Stimulated activated CD8-positive, alpha-beta memory T cell treated with anti-CD3 and anti-CD28 coated beads, Interleukin-4, amount 100 ng/mL, for 1 hour (primary cell): ENCODE measurements at places on chromosomes 12 and 14.

DNA sequence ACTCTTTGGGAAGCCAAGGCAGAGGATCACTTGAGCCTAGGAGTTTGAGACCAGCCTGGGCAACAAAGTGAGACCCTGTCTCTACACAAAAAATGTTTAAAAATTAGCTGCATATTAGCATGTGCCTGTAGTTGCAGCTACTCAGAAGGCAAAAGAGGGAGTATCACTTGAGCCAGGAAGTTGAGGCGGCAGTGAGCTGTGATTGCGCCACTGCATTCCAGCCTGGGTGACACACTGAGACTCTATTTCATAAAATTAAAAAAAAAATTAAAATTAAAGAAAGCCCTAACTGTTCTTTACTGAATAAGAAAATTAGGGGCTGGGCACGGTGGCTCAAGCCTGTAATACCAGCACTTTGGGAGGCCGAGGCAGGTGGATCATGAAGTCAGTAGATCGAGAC is 27.0 kb downstream of the SENP1 start:
- no peak for DNase-seq

DNA sequence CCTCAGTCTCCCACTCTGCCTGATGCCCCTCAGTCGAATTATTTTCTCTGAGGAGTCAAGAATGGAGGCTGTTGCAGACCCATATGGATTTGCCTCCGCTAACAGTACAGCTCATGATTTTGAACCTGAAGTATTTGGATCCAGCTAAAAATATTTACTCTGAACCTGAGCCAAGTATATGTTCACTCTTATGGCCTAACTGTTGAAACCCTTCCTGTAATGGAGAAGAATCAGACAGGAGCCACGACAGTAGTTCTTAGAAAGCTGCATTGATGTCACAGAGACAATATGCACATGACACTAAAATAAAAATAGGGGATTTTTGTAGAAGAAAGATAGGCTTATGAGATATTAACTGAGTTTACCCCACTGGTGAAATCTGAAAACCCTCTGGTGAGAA is 1128.3 kb upstream of the FLRT2 start:
- no peak for DNase-seq

DNA sequence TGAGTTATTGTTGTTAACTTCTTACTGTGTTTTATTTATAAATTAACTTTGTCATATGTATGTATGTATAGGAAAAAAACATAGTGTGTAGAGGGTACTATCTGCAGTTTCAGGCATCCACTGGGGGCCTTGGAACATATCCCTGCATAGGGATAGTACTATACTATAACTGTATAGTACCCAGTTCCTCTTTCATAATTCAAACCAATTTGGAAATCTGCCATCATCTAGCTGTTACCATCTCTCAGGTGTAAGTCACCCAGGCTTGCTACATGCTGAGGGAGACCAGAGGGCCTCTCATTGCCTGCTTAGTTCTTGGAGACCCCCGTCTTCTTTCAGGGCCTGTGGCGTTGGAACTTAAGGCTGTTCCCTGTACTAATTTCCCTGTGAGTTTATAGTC is 12.9 kb upstream of the DCD start:
- DNase-seq: no peak

DNA sequence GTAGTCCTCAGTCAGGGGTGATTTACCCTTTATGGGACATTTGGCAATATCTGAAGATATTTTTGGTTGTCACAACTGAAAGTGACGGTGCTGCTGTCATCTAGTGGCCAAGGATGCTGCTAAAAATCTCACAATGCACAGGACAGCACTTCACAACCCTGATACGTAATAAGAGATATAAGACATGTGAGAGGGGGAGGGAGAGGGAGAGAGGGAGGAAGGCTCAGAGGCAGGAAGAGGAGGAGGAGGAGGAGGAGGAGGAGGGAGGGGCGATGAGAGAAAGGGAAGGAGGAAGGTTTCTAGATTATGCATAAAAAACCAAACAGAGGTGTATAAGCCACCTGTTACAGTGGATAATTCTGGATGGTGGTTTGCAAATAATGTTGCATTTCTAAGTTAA is 14.3 kb downstream of the MYL2 start:
- DNase-seq: no peak

GRCh38 chr12:114655934-114656749 is 27.8 kb downstream of the TBX3 start:
- DNase-seq: no peak

- no peak for DNase-seq
Observed at GRCh38 chr12:107780298-107780697, 5.8 kb downstream of the ASCL4 start.

DNA sequence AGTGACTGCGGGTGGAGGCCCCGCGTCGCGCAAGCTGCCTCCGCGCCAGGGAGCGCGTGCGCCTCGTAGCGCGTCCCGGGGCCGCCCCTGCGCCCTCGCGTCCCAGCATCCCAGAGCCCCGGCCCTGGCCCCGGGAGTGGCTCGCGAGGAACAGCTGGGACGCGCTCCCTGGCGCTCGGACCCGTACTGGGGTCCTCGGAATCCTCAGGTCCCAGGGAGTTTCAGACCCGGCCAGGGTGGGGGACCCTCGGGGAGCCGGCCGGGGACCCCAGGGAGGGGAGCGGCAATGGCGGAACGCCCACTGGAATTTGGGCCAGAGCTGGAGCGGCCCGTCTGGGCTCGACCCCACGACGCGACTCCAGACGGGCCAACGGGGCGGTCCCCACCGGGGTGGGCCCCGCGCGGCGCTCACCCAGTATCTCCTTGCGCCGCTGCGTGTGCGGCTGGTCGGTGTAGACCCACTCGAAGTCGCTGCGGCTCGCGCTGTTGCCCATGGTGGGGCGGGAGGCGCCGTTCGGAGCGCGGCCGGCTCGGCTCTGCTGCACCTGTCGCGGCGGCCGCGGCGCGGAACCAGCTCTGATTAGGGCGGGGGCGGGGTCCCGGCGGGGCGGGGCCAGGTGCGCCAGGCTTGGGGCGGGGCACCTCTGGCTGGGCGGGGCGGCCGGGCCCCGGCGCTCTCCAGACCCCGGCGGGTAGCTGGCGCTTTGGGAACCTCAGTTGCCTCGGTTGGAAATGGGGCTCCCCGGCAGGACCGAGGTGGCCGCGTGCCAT is at the start of gene DEGS2:
TSS of gene DEGS2 (minus strand) at position 552 of the 771 bp plus-strand sequence. CDS start at position 494, 58 bp downstream.
- DNase-seq: no peak

DNA sequence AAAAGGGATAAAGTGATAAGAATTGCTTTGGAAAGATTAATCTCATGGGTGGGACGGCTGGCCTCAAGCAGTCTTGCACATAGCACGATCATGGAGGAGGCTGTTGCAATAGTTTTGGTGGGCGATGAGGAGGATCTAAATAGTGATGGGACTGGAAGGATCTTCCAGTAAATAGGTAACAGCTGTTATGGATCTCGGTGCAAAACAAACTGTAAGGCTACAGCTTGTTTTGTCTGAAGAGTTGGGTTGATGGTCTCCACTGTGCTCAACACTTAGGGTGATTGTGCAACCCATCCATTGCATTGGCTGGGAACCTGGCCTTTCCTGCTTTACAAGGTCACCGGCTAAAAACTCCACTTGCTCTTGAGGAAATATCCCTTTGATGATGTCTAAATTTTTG is 21.0 kb downstream of the IGF1 start:
- no peak for DNase-seq

- no peak for DNase-seq
Observed at GRCh38 chr12:71431991-71432390, 7.6 kb upstream of the LGR5 start.

DNA sequence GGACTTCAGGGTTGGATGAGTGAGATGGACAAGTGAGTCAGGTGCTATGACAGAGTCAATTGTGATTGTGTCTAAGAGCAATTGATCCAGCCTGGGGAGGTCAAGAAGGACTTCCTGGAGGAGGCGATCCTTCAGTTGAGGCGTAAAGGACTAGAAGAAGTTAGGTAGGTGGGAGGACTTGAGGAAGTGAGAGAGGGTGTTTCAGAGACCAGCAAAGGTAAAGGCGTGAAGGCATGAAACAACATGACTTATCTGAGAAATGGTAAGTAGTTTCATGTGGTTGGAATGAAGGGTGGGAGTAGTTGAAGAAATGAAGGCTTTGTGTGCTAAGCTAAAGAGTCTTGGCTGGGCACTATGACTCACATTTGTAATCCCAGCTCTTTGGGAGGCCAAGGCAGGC is 48.9 kb upstream of the PPP1CC start:
- DNase-seq: no peak

- DNase-seq: no peak
Observed at GRCh38 chr12:39906237-39906636, 199.6 kb downstream of the SLC2A13 start.

DNA sequence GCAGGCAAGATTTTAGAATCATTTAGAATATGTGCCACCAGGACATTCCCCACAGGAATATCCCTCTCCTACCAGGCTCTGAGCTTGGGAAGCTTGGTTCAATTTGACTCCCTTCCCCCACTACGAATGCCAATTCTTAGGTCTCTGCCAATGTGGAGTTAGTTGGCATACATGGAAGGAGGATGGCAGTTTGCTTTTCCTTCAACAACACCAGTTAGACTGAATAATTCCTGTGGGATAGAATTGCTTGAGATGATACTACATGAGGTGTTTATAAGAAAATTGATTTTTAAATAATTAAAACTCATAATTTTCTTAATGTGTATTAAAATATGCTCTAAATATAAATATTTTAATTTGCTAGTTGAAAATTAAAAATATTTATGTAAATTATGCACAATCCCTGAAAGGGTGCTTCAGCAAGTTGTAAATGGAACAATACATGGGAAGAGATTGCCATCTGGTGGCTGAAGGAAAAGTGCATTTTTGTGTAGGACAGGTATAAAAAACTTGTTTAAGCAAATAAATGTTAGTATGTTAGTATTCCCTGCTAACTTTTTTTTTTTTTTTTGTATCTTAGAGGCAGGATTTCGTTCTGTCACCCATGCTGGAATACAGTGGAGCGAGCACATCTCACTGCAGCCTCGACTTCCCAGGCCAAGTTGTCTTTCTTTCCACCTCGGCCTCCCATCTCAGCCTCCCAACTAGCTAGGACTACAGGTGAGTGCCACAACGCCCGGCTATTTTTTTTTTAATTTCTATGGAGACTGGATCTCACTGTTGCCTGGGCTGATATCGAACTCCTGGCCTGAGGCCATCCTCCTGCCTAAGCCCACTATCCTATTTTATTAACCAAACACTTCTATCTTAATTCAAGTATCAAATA is 25.8 kb upstream of the STRAP start:
- no peak for DNase-seq

DNA sequence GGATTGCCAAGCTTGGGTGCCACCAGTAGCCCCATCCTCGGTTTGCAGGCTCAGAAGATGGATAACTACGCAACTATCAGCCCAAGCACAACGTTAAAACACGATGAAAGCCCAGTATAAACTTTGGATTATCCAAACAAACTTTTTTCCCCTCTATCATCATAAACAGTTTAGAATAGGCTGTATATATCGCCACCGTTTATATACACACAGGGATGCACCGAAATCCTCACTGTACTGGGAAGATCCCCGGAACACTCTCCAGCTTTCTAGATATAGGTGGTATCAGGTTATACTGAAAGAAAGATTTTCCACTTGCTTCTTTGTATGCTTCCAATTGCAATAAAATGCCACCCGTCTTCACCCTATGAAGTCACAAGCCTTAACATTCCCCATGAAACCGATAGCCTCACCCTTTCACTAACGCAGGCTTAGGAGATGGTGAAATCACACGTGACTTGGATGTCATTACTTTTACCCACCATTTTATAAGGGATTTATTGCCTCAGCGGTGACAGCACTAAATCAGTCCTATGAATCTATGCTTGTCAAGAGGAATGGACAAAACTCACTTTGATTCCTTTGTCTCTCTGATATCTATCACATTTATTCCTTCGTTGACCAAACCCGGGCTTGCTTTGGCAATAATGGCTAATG is 207.6 kb upstream of the FOXN3 start:
- DNase-seq: no peak

DNA sequence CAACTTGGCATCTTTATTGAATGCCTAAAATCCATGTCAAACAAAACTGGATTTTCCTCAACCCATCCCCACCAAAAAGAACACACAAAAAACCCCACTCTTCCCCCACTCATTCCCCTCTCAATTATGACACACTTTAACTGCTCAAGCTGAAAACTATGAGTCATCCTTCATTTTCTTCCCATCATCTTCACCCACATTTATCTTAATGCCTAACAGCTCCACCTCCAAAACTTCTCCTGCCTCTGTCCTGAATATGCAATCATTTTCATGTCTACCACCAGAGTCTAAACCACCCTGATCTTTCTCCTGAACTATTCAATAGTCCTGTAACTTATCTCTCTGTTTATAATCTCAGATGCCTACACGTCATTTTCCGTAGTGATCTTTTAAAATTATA is 239.7 kb downstream of the BCAT1 start:
- DNase-seq: no peak

DNA sequence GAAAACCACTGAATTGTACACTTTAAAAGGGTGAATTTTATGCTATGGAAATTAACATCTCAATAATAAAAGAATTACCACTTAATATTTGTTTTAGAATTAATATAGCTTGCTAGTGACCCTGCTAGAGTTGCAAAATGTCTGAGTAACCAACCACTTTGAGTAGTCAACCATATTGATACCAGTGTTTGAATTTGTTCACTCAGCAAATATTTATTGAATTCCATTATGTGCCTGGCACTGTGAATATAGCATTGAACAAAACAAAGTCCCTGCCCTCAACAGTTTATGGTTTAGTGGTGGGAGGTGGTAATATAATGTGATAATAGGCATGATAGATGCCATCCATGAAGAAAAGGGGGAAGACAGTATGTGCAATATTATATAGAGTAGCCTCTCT is 4.6 kb downstream of the SNRPF start:
- no peak for DNase-seq

GRCh38 chr12:45713078-45713477 is 16.4 kb upstream of the ARID2 start:
- no peak for DNase-seq

GRCh38 chr12:7729746-7730145 is 17.4 kb downstream of the CLEC4C start:
- no peak for DNase-seq

- no peak for DNase-seq
Observed at GRCh38 chr14:87829543-87829942, 163.4 kb downstream of the GALC start.

- DNase-seq: no peak
Observed at GRCh38 chr12:29148596-29148910, 525 bp upstream of the FAR2 start.

- no peak for DNase-seq
Observed at GRCh38 chr14:67524634-67524963, 8.5 kb upstream of the PLEKHH1 start.

GRCh38 chr12:72511498-72511897 is 239.3 kb downstream of the TRHDE start:
- DNase-seq: no peak

- no peak for DNase-seq
Observed at GRCh38 chr14:89575386-89576061, 158.5 kb upstream of the FOXN3 start.

- no peak for DNase-seq
Observed at GRCh38 chr14:52402812-52403526, 88.9 kb downstream of the PTGER2 start.

- DNase-seq: no peak
Observed at GRCh38 chr14:29486132-29486531, 441.5 kb downstream of the PRKD1 start.
